Iris pigment epithelial cell (primary cell): ENCODE measurements at places on chromosomes 11 and 22.

DNA sequence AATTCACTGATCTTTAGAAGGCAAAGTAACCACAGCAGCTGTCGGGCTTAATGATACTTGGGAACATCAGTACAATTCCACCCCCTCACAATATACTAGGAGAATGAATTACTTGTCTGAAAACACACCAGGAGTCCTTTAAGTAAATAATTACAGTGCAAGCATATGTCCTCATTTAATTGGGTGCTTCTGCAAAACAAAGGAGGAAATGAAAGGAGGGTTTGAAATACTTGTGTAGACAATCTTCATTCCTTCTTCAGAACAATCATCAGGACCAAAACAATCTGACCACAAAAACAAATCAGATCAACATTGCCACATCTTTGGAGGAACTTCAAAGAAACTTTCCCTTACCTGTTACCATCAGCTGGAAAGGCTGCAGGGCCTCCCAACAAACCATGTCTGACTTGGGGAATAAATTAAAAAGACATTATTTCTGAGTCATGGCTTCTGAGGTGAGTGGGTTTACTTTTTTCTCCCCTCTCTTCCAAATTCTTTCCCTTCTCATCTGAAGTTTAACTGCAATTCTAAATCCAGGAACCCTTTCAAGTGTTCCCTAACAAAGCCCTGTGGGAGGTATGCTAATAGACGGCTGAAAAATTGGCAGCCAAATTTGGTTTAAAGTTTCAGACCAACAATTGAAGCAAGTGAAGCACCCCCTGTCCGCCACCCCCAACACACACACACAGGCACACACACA is 12.5 kb upstream of the CCDC117 start:
- DNase-seq: no peak

GRCh38 chr11:74533421-74533820 is 39.9 kb upstream of the LIPT2 start:
- no peak for DNase-seq

GRCh38 chr11:35938231-35938630 is 5.6 kb upstream of the LDLRAD3 start:
- no peak for DNase-seq

GRCh38 chr11:106601684-106602297 is 416.5 kb downstream of the GUCY1A2 start:
- DNase-seq: no peak

DNA sequence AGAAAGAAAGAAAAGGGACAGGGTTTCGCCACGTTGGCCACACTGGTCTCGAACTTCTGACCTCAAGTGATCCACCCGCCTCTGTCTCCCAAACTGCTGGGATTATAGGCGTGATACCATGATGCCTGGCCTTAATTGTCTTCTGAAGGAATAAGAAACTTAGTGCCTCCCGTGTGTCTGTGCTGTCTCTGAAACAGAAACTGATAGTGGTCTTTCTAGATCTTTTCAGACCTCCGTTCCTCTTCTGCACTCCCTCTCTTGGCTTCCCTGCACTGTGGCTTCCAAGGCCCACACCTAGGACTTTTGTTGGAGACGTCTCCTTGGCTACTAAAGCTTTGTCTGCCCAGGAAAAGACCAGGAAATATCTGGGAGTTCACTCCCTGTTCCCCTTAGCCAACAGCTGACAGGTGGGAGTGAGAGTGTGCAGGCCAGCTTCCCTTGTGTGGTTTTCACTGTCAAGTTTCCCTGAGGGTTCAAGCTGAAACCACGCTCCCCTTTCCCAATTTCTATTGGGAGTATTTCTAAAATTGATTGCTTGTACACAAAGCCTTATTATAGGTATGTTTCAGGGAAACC is 10.1 kb upstream of the HTR3B start:
- no peak for DNase-seq
